Retina (tissue), 1 donor: ENCODE measurements at places on chromosomes 6 and 20.
A peak's percentile ranks its signal among the peaks of the same experiment; 100 is the strongest.

GRCh38 chr6:124947971-124948451, 14.2 kb upstream of the RNF217 start:
- DNase-seq = no peak

DNA sequence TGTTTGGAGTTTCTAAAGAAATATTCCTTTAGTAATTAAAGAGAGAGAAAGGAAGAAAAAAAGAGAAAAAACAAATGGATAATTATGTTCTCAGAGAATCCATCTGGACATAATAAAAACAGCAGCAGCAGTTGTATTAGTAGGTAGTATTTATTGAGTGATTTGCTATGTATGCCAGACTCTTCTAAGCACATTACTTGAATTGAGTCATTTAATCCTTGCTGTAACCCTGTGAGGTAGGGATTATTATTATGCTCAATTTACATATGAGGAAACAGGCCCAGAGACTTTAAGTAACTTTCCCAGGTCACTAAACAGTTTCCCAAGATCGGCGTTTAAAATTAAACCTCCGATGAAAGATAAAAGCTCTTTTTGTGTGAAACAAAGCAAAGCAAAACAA, 238.8 kb downstream of the TSHZ2 start:
- DNase-seq = no peak

DNA sequence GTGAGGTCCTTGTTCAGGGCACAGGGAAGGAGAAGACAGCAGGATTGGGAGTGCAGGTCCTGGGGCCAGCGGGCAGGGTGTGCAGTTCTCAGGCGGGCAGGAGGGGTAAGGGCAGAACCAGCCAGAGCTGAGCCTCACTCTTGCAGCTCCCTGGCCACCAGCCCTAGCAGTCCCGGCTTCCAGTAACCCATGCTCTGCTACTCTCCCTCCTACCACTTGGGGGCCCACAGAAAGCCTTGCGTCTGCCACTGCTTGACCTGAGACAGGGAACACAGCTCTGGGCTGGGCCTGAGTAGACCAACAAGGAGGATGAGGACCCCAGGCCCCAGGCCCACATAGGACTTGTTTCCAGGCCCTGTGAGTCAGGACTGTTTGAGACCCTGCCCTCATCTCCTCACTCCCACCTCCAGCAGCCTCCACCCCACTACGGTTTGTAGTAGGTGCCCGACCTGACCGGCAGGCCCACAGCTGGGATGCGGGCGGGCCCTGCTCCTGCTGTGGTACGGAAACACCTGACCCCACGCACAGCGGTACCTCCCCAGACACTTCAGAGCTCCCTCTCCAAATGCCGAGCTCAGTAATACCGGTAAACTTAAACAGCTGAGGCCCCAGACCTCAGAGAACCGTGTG, 39.2 kb downstream of the KCNK5 start:
- DNase-seq = peak; percentile 41

DNA sequence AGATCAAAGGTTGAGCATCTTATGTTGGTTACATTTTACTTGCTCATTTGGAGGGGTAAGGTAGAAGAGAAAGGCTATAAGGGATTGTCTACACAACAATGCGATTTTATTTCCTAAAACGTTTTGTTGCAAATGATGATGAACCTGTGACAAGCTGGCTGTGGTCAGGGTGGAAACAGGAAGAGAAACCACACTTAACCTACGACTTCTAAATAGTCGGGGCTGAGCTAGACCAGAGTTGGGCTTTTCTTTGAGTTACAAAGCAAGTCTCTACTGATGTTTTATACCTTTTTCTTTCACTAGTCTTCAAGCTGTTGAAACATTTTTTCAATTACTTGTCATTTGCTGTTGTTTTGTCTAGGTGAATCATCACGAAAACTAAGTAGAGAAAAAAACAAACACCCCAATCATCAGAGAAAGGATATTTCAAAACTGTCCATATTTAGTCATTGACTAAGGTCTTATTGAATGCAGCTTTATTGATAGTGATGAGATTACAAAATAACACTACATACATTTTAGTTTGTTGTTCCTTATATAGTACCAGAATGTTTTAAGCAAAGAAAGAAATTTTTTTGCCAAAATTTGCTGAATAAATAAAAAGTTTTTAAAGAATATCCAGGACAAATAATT, 18.0 kb downstream of the KLHL31 start:
- no peak for DNase-seq

GRCh38 chr6:113654396-113654795, 202.7 kb upstream of the MARCKS start:
- no peak for DNase-seq

DNA sequence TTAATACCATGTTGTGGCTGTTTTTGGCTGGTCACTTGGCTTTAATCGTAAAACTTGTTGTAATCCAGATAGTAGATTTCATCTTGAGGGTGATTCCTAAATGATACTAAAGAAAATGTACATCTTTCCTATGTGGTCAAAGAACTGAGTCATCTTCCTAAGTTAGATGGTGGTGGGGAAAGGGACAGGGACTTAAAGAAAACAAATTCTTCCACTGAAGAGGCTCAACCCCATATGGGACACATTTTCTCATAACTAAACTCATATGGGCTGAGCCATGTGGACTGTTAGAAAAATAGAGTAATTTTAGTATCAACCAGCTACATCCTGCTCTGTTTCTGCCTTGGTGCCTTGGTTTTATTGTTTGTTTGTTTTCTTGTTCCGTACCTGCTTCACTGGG, 155.8 kb downstream of the TSHZ2 start:
- DNase-seq = no peak

DNA sequence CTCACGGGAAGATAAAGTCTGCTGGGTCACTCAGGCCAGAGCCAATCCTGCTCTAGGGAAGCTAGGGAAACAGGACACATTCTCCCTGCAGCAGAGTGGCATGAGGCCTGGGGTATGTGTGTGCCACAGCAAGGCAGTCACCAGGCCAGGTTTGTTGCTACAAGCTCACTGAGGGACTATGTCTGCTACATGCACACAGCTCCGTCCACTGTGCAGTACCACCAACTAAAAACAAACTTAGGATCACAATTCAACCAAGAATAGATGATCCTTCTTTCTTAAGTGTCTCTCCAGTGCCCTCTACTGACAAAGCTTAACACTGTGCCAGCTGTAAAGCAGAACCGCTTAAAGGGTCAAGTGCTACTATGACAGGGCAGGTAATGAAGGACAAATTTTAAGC, 192.5 kb downstream of the PTPRK start:
- no peak for DNase-seq

DNA sequence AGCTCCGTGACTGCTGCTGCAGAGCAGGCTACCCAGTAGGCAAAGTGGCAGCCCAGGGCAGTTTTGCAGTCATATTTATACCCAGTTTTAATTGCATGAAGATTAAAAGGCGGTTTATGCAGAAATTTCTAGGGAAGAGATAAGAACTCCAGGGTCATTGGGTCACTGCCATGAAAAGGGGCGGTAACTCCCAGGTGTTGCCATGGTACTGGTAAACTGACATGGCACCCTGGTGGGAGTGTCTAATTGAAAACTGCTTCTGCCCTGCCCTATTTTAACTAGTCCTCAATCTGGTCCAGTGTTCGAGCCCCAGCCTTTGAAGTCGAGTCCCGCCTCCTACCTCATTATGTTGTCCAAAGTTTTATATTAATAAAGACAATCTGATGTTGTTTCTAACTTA, 75.0 kb upstream of the FUCA2 start:
- no peak for DNase-seq

DNA sequence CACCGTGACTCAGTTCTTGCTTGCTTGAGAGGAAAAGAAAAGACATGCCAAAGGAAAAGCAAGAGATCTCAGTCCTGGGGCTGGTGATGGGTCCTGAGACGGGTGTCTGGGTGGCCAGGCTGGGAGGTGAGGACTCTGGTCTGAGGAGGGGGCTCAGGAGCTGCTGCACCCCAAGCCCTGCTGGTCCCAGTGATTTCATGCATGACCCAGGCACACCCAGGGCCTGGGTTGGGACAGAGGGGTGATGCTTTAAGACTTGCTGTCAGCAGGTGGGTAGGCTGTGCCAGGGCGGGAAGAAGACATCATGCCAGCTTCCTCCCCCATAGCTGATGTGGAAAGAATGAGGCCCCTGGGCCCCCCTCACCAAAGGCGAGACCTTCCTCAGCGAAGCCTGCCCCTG, 65.1 kb upstream of the PMEPA1 start:
- DNase-seq = no peak

DNA sequence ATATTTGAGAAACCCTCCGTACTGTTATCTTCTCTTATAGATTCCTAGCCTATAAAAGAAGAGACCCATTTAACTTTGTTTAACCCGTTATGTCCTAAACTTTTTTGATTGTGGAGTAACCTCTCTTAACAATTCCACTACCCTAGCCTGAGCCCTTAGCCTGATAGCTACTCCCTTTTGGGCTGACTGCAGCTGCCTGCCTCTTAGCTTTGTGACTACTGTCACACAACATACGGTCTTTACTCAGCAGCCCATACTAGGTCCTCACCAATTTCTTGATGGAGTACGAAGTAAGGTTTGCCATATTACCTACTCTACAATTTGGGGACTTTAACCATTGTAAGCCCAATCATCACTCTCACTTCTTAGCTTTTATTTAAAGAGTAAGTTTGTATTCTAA, 72.7 kb downstream of the QRSL1 start:
- DNase-seq = no peak

- DNase-seq = no peak
These were observed 415.5 kb upstream of the MAN1A1 start for GRCh38 chr6:119764927-119765681.

- no peak for DNase-seq
These were observed 53.1 kb downstream of the SCAF8 start for GRCh38 chr6:154786144-154786868.

- DNase-seq = no peak
These were observed 221.7 kb upstream of the TAB2 start for GRCh38 chr6:149095842-149096241.

DNA sequence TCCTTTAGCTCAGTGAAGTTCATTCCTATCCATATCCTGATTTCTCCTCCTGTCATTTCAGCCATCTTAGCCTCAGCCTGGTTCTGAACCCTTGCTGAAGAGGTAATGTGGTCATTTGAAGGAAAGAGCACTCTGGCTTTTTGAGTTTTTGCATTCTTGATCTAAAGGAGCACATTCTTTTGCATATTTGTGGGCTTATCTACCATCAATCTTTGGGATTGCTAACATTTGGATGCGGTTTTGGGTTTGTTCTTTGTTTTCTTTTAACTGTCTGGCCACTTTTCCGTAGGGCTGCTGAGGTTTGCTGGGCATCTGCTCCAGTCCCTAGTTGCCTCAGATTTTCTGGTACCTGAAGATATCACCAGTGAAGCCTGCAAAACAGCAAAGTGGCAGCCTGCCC, 238.3 kb downstream of the EPM2A start:
- DNase-seq = no peak
